Uterus (tissue), 4 donors: ENCODE measurements at places on chromosomes 3 and 15. TPM values are rescaled to one million over a fixed set of nuclear protein-coding genes. Genes with fewer than 3 reads are reported as not detected.

ISLR2 gene
- not detected for total RNA-seq

DAPK2 gene
- total RNA-seq: 0.88 TPM

SNTN gene
- 0.30 TPM for total RNA-seq

CEP70 gene
- total RNA-seq: 90.6 TPM

- no peak for DNase-seq
Observed at GRCh38 chr3:177041730-177042551, 155.3 kb downstream of the TBL1XR1 start.

GRCh38 chr15:25060996-25061620 is 106.3 kb downstream of the SNRPN start:
- peak; percentile 6 for DNase-seq

DNA sequence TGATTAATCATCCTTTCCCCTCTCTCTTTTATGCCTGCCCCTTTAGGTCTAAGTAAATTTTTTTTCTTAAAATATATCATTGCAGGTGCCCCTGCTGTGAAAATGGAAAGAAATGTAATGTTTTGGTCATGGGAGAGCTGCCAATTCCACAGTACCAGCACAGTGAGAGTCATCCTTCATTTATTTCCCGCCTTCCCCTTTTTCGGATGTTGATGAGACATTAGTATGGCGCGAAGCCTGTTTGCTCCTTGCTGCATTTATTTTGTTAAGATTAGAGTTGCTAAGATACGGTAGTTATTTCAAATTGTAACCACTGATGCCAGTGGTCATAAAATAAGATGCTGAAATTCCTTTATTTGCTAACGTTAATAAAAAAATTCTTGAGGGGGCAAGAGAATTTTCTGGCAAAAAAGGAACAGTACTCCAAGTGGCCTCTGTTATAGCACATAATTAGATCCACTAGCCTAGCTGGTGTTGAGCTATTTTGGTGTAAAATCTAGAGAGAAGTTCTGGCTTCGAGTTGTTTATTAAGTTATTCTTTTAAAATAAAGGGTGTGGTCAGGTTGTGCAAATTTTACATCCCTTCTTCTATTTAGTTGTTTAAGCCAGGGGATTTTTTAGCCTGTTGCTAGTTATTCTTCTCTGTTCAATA is 62.8 kb downstream of the MDFIC2 start:
- no peak for DNase-seq

- DNase-seq: no peak
Observed at GRCh38 chr3:71045212-71045916, 538.2 kb downstream of the FOXP1 start.

DNA sequence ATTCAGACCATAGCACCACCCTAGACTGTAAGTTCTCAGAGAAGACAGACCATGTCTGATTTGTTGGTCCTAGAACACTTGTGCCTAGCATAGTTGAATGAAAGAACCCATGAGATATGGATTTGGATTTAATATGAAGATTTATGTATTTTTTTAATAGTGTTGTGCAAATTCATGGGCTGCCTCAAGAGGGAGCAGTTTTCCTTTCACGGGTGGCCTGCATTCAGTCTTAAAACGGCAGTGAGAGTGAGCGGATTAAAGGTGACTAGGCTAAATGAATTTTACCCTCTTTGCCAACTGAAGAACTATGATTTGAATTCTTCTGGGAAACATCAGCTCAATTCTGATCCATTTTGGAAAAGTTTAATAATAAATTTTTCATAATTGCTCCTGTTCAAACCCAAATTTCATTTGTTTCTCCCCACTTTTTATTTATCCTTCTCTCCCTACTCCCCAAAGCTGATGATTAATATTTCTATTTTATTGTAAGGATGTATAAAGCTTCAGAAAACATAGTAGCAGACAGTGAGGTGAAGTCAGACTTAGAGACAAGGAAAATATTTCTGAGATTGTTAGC is 67.3 kb downstream of the MORC1 start:
- DNase-seq: no peak
